Progenitor cell of endocrine pancreas (in vitro differentiated cells): ENCODE measurements at places on chromosomes 11 and 22.

GRCh38 chr11:84590106-84590505, 1037.0 kb downstream of the DLG2 start:
- no peak for DNase-seq

- no peak for DNase-seq
These were observed 419.2 kb upstream of the SYN3 start for GRCh38 chr22:33477120-33478111.

DNA sequence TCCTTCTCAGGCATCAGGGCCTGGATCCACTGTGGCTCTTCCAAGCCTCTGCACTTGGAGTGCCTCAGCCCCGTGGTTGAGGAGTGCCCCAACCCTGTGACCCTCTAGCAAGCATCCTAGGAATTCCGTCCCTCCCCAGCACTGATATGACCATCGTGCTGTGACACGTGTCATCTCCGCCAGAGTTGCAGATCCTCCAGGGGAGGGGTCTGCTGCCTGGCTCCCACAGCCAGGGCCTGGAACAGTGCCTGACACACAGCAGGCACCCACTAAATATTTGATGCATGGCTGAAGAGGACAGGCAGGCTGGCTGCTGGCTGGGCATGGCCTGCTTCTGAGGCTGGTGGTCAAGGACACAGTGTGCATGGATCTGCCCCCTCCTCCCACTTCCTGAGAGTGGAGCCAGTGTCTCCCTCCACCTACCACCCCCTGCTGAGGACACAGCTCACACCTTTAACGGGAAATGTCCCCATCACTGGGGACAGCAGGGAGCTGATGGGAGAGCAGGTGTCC, 1.7 kb upstream of the CD81 start:
- no peak for DNase-seq

GRCh38 chr11:96107143-96107824, 183.4 kb upstream of the MTMR2 start:
- no peak for DNase-seq

GRCh38 chr11:125165111-125165842, 726 bp downstream of the PKNOX2 start:
- peak; percentile 32 for DNase-seq

DNA sequence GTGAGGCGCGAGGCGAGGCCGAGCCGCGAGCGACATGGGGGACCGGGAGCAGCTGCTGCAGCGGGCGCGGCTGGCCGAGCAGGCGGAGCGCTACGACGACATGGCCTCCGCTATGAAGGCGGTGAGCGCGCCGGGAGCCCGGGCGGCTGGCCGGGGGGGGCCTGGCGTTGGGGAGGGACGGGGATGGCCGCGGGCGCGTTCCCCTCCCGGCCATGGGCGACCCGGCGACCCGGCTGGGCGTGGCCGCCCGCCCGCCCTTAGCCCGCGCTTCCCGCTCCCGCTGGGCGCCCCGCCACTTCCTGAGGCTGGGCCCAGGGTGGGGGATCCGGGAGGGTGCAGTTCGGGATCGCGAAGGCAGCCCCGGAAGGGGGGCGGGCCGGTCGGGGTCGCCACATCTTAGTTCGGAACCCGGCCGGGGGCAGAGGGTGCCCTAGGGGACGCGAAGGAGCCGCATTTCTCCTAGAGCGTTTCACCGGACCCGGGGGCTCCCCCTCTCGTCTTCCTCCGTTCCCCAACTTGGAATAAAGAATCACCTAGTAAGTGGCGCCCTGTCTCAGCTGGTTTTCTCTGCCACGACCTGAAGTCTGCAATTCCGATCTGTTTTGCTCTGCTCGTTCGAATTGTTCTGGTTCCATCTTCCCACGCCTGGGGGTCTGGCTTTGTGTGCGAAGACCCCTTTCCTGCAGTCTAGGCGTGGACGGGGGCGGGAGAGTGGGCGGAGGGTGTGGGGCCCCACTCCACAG, 536 bp downstream of the YWHAH start:
- DNase-seq = no peak

DNA sequence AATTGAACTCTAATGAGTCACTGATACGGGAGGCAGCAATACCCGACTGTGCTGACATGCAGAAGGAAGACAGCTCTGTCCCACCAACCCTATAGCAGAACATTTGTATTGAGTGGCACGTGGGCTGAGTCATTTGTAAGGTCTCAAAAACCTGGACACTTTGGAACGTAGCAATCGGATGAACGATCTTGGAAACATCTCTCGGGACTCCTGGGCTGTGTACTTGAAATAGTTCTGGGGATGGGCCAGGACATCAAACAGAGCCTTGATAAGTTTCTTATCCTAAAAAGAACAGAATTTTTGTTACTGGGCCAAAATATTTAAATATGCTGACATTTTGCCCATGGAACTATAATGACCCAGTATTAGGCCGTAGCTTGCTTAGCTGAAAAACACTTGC, 17.1 kb upstream of the NRIP3 start:
- no peak for DNase-seq

- DNase-seq = no peak
These were observed 50.8 kb downstream of the PISD start for GRCh38 chr22:31611061-31611760.

DNA sequence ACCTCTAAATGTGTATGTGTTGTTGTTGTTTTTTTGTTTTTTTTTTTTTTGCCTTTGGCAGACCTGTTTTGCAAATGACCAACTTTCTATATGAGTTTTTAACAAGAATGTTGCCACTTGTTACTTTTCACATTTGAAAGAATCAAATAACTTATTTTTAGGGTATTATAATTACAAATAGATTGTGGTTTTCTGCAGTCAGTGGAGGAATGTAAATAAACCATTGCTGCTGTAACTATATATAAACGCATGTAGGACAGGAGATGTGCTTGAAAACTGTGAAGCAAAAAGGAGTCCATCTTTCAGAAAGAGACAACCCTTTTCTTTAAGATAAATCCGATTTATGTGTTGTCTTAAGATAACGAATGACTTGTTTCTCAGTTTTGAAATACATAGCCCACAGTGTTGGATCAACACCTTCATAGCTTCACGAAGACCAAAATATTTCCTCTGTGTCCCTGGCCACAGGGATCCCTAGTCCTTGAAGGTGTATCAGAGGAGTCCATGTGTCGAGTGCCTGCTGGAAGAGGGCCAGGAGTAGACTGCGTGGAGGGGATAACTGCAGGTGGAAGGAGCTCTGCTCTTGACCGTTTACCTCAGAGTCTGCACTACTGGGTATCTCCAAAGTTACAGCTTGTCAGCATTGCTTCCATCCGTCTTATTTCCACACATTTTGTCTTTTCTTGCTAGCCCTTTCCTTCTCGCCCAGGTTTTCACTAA, 24.7 kb downstream of the TNRC6B start:
- no peak for DNase-seq
